Sigmoid colon (tissue), 7 donors: ENCODE measurements at places on chromosomes 12 and 14. TPM values are rescaled to one million over a fixed set of nuclear protein-coding genes. Genes with fewer than 3 reads are reported as not detected.

DNA sequence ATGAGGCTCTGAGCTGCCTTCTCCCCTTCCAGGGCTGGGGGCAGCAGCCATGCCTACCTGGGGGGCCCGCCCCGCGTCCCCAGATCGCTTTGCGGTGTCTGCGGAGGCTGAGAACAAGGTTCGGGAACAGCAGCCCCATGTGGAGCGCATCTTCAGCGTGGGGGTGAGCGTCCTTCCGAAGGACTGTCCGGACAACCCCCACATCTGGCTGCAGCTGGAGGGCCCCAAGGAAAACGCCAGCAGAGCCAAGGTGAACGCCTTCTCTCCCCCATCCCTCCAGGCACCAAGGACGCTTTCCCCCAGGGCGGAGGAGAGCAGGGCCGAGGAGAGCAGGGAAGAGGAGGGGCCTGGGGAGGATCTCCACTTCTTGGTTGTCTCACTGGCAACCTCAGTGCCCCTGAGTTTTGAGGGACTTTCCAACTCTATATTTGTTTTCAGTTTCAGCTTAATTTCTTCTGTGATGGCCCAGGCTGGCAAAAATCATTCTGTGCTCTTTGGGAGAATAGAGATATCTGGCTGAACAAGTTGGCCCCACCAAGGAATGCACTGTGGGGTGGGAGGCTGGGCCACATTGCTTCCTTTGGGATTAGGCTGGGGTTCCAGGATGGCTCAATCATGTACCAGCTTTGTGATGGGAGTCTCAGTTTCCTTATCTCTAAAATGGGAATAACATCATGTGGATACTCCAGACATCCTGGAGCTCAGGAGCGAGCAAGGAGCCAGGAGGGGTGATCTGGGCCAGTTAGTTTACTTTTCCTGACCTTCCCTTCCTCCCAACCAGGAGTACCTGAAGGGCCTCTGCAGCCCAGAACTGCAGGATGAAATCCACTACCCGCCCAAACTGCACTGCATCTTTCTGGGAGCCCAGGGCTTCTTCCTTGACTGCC is 1.2 kb downstream of the KHNYN start:
- H3K4me3 ChIP-seq: peak overlapping the region; percentile 87
- no peak for DNase-seq
- peak overlapping the region; percentile 95 for H3K27ac ChIP-seq
- no peaks in the 10 kb centered on the region for H3K36me3 ChIP-seq

The STXBP6 gene
- 32.8 TPM for polyA plus RNA-seq

The MMP17 gene
- 6.8 TPM for polyA plus RNA-seq

The SPATA7 gene
- 6.0 TPM for polyA plus RNA-seq

- H3K4me3 ChIP-seq: no peak overlapping the region
- peaks cover 17% of the 10 kb centered on the region for H3K27me3 ChIP-seq
- H3K36me3 ChIP-seq: no peaks in the 10 kb centered on the region
- DNase-seq: no peak
Observed at GRCh38 chr12:131555197-131555846, 155.6 kb upstream of the SFSWAP start.

DNA sequence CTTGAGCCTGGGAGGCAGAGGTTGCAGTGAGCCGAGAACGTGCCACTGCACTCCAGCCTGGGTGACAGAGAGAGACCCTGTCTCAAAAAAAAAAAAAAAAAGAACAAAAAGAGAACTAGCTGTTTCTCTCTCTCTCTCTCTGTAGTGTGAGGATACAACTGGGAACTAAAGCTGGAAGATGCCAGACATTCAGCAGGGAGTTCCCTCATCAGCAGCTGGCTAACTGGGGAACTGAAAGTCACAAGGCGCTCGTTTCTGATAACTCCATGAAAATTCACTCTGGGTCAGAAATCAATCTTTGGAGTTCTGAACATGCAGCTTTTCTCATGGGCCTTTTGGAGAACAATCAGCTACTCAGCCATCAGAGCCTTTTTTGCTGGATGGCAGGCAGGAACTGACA is 43.5 kb upstream of the MAP1LC3B2 start:
- DNase-seq: no peak
- H3K4me3 ChIP-seq: no peak overlapping the region

The SPIC gene
- 0.77 TPM for polyA plus RNA-seq

The RPGRIP1 gene
- polyA plus RNA-seq: 0.60 TPM

DNA sequence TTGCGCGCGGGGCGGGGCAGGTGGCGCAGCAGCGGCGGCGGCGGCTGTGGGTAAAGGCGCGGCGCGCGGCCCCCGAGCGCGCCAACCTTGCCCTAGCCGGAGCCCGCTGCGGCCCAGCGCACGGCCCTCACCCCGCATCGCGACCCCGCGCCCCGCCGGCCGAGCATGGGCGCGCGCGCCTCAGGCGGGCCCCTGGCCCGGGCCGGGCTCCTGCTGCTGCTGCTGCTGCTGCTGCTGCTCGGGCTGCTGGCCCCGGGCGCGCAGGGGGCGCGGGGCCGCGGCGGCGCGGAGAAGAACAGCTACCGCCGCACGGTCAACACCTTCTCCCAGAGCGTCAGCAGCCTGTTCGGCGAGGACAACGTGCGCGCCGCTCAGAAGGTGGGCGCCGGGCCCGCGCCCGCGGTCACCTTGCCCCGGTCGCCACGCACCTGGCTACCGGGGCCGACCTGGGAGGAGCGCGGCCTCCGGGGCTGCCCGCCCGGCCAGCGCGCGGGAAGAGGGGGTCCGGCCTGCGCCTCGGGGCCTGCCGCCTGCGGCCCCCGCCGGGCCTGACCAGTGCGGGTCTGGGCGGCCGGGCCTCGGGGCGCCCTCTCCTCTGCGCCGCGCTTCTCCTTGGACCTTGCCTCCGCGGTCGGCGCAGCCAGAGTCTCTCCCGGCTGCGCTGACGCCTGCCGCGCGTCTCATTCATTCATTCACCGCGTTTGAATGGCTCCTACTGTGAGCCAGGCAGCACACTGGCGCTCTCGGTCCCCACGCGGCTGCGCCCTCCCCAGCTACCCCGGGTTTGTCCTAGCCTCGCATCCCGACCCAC is at the start of gene BRI3BP:
Gene BRI3BP, plus strand, starts transcription at position 20 of the 811 bp plus-strand sequence. Its CDS starts 146 bp downstream, at position 166.
- H3K4me1 ChIP-seq: peaks cover 14% of the 10 kb centered on the region
- no peaks in the 10 kb centered on the region for H3K36me3 ChIP-seq
- no peaks in the 10 kb centered on the region for H3K27me3 ChIP-seq
- DNase-seq: no peak
- H3K27ac ChIP-seq: no peak within 1 kb of the TSS

GRCh38 chr12:106342397-106343213 is 14.9 kb upstream of the POLR3B start:
- peaks cover 3% of the 10 kb centered on the region for H3K36me3 ChIP-seq
- peaks cover 25% of the 10 kb centered on the region for H3K4me1 ChIP-seq
- no peak overlapping the region for H3K4me3 ChIP-seq
- DNase-seq: peak; percentile 89
- no peaks in the 10 kb centered on the region for H3K27me3 ChIP-seq

DNA sequence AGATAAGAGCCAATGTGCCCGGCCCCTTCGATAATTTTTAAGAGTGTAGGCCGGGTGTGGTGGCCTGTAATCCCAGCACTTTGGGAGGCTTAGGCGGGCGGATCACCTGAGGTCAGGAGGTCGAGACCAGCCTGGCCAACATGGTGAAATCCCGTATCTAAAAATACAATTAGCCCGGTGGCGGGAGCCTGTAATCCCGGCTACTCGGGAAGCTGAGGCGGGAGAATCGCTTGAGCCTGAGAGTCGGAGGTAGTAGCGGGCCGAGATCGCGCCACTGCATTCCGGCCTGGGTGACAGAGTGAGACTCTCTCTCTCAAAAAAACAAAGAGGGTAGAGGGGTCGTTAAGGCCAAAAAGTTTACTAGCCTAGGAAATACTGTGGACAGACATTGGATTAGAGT is 2.6 kb downstream of the KRAS start:
- no peak overlapping the region for H3K27ac ChIP-seq
- H3K4me3 ChIP-seq: no peak overlapping the region
- H3K36me3 ChIP-seq: no peaks in the 10 kb centered on the region
- no peaks in the 10 kb centered on the region for H3K27me3 ChIP-seq

GRCh38 chr12:31215518-31216232 is 110.3 kb downstream of the SINHCAF start:
- DNase-seq: peak; percentile 48
- no peaks in the 10 kb centered on the region for H3K36me3 ChIP-seq
- H3K27me3 ChIP-seq: no peaks in the 10 kb centered on the region
- no peak overlapping the region for H3K27ac ChIP-seq
- no peak overlapping the region for H3K4me3 ChIP-seq
- no peaks in the 10 kb centered on the region for H3K4me1 ChIP-seq

DNA sequence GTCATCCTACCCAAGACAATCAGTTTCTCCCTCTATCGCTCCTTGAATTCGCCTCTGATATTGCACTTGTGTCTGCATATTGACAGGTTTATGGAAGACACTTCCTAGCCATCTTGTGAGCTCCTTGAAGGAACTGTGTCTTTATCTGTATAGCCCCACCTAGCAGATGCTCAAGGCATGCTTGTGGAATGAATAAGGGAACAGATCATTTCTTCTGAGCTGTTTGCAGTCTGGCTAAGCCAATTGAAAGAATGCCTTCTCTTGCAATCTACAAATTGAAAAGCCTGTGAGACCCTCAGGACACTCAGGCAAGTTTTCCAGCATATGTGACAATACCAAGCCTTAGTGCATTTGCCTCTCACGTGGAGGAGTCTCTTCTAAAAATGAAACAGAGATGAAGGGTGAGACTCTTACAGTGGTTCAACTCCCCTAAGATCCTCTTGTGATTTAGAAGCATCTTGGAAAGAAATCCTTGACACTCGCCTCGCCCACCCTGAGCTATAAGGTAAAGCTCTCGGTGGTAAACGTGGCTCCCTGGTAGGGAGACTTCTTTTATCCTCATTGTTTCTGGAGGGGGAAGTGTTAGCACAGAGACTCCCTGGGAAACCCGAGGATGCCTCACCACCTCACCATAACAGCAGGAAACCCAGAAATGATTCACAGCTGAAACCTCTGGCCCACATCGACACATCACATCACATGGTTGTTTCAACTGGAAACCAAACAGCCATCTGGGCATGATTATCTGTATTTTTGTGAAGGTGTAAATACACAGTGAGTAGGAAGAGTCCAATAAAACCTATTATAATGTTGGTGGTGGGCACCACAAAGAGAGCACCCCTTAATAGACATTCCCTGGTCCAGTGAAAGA is 112.3 kb upstream of the BCL2L14 start:
- no peak for DNase-seq
- no peaks in the 10 kb centered on the region for H3K36me3 ChIP-seq
- no peaks in the 10 kb centered on the region for H3K27me3 ChIP-seq
- H3K4me3 ChIP-seq: no peak overlapping the region
- no peaks in the 10 kb centered on the region for H3K4me1 ChIP-seq

GRCh38 chr12:44428825-44429224 is 447.3 kb downstream of the NELL2 start:
- no peaks in the 10 kb centered on the region for H3K36me3 ChIP-seq
- H3K4me1 ChIP-seq: no peaks in the 10 kb centered on the region
- H3K27me3 ChIP-seq: no peaks in the 10 kb centered on the region
- no peak overlapping the region for H3K27ac ChIP-seq
- H3K4me3 ChIP-seq: no peak overlapping the region

The FAR2 gene
- 33.5 TPM for polyA plus RNA-seq

- no peaks in the 10 kb centered on the region for H3K27me3 ChIP-seq
- no peaks in the 10 kb centered on the region for H3K36me3 ChIP-seq
- no peak for DNase-seq
- H3K4me1 ChIP-seq: peaks cover 36% of the 10 kb centered on the region
Observed at GRCh38 chr14:75806352-75806832, 145.3 kb downstream of the TTLL5 start.

The USP5 gene
- 51.5 TPM for polyA plus RNA-seq

DNA sequence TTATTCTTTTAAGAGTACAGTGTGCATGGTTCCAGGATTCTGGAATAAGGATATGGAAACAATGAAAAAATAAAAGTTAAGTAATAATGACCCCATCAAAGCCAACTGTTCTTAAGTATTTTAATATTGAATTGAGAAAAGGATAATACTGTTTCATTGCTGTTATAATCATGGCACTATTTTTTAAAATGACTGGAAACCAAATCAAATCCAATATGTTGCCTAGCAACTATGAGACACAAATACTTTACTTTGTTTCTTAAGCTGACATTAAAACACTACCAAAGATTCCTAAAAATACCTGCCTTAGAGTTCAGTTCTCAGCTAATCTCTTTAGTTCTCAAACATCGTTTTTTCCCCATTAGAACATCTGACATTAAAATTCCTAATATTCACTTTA is 66.4 kb upstream of the OTOGL start:
- DNase-seq: no peak
- H3K36me3 ChIP-seq: no peaks in the 10 kb centered on the region
- H3K27ac ChIP-seq: peak overlapping the region; percentile 74
- peaks cover 31% of the 10 kb centered on the region for H3K4me1 ChIP-seq
- no peaks in the 10 kb centered on the region for H3K27me3 ChIP-seq

DNA sequence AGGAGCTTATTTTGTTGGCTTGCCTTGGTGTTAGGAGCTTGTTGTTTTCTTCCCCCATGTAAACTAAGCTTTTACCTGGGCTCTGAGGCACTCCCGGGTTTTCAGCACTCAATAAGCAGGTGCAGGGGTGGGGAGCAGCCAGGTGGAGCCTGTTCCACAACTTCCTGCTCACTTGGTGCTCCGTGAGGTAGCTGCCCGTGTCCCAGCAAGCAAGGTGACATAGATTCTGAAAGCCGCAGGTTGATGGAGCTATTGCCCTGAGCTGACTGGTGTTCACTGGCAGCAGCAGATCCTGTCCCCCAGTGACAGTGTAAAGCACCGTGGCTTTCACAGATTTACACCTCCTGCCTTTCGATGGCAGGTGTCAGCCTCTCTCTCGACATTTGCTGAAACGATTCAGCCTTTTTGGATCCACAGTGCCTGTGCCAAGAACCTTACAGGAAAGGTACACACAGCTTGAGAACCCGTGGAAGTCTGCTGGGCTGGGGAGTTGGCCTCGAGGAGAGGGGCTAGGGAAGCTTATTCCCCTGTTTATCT is 295.7 kb upstream of the FKBP4 start:
- peak; percentile 33 for DNase-seq
- H3K4me3 ChIP-seq: no peak overlapping the region
- H3K4me1 ChIP-seq: peaks cover 23% of the 10 kb centered on the region
- no peak overlapping the region for H3K27ac ChIP-seq
- H3K36me3 ChIP-seq: peaks cover 10% of the 10 kb centered on the region

GRCh38 chr14:81172353-81172752 is 48.4 kb downstream of the GTF2A1 start:
- no peak overlapping the region for H3K4me3 ChIP-seq
- H3K27ac ChIP-seq: no peak overlapping the region
- H3K36me3 ChIP-seq: no peaks in the 10 kb centered on the region
- H3K4me1 ChIP-seq: peaks cover 26% of the 10 kb centered on the region
- no peaks in the 10 kb centered on the region for H3K27me3 ChIP-seq

The COQ6 gene
- 21.0 TPM for polyA plus RNA-seq

GRCh38 chr14:23326491-23327332 is 5.5 kb downstream of the PABPN1 start:
- no peak overlapping the region for H3K4me3 ChIP-seq
- H3K4me1 ChIP-seq: peaks cover 15% of the 10 kb centered on the region
- H3K36me3 ChIP-seq: peaks cover 17% of the 10 kb centered on the region
- H3K27ac ChIP-seq: no peak overlapping the region
- no peaks in the 10 kb centered on the region for H3K27me3 ChIP-seq

The CNTN1 gene
- polyA plus RNA-seq: 0.60 TPM

GRCh38 chr12:20588042-20588441 is 107.1 kb upstream of the SLCO1C1 start:
- no peaks in the 10 kb centered on the region for H3K27me3 ChIP-seq
- DNase-seq: no peak
- peak overlapping the region; percentile 71 for H3K27ac ChIP-seq
- no peak overlapping the region for H3K4me3 ChIP-seq
- no peaks in the 10 kb centered on the region for H3K36me3 ChIP-seq
- H3K4me1 ChIP-seq: no peaks in the 10 kb centered on the region
